ENCODE measurements at places on chromosomes 7 and 10. TPM values are rescaled to one million over a fixed set of nuclear protein-coding genes. Genes with fewer than 3 reads are reported as not detected.

ELAPOR2 gene
- 21.3 TPM for total RNA-seq

HYAL4 gene
- not detected for total RNA-seq

GARIN1A gene
- 2.3 TPM for total RNA-seq

METTL2B gene
- 49.7 TPM for total RNA-seq

LRRC27 gene
- 10.4 TPM for total RNA-seq

AGR3 gene
- not detected for total RNA-seq

JAZF1 gene
- 14.2 TPM for total RNA-seq

GPR15LG gene
- not detected for total RNA-seq

ITPRID1 gene
- total RNA-seq: not detected

VGF gene
- 12.8 TPM for total RNA-seq
